Myocyte (in vitro differentiated cells): ENCODE measurements at places on chromosomes 5 and 9.

DNA sequence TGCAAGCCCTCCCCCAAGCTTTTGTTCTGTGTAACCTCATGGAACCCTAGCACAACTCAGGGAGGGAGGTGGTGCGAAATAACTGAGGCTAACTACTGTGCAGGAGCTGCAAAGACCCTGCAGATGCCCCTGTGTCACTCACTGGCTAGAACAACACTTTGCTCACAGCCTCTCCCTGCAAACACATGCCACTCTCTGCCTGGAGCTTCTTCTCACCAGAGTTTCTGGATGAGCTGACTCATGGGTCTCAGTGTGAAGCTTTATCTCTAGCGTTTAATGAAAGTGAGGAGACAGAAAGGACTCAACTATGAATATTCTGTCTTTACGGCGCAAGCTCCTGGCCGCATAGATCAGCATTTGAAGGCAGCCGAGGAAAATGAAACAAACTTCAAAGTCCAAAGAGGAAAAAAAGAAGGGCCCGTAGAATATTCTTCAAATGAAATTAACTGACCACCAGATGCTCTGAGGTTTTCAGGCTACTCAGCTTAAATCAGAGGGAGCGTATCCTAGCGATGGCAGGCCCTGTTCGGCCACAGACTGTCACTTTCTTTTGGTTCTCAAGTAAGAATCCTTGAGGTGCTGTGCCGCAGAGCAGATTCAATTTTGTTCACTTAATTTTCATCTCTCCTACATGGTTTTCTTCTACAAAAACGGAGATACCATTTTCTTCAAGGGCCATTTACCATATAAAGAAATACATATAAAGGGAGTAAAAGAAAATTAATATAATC, 77.7 kb upstream of the TAS2R1 start:
- DNase-seq, result no peak

DNA sequence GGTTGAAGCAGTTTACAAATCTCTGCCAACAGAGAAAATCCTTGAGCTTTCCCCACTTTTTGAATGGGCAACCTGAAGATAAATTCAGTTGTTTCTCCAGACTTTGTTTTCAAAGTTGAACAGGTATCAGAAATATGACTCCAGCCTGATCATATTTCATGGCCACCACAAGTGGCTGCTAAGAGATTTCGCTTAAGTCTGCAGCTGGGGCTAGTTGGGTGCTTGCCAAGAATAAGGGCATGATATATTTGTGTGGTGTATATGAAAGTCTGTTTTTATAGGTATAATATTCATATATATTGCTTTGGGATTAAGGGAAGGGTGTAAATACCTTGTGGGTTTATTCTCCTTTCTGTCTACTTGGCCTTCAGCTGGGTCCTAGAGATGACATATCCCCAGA, 168.4 kb upstream of the GDNF start:
- peak; percentile 54 for DNase-seq

GRCh38 chr5:124872086-124872485, 125.6 kb upstream of the ZNF608 start:
- no peak for DNase-seq

DNA sequence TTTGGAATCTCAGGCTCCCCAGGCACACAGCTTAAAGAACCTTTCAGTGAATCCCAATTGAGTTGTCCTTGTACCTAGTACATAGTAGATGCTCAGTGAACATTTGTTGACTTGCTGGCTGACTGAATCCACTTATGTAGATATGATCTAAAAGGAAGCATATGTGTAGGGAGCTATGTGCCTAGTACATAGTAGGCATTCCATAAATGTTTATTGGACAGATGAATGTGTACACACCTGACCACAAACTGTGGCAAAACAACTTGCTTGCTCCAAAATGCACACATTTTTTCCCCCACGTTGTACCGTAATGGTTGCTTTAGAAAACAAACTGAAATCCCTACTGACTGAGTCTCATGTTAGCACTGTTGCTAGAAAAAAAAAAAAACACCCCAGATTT, 80.2 kb upstream of the IL12B start:
- no peak for DNase-seq

GRCh38 chr5:126139773-126140172, 283.4 kb upstream of the GRAMD2B start:
- DNase-seq, result peak; percentile 68

GRCh38 chr9:133377721-133378216, 1.6 kb downstream of the STKLD1 start:
- no peak for DNase-seq

DNA sequence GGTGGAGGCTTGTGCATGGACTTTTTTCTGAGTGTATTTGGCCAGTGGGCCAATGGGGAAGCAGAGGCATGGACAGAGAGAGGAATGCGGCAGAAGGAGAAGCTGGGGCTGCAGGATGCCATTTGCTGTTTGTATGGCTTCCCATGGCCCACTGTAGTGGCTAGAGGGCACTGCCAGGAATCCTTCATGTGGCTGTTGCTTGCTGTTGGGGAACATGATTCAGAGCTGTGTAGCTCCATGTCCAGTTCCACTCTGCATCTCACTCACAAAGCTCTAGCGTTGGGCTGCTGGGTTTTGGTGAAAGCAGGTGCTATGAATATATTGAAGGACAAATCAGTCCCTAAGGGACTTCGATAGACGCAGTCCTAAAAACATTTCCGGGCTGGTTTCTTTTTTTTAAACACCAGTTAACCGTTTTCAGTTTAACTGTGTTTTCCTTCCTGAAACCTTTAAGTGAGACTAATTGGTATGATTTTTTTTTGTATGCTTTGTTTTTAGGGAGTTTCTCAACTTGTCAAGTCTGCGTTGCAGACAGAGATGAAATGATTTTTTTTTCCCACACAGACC, 51.3 kb downstream of the SLC22A5 start:
- DNase-seq, result peak; percentile 78

DNA sequence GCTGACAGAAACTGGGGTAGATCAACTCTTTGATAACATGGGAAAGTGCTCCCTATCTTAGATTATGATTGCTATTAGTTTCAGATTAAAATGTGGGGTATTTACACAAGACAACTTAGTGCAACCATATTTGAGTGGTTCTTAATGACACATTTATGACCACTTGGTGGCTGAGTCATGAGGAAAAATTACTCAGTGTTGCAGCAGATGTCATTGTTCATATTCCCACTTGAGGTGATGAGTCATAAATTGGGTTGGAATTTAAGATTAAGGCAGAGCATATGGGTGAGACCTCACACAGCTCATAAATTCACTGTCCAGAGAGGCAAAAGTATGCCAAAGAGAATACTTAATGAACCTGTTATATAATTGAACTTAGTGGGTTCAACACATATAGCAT, 408.3 kb downstream of the DMRT2 start:
- peak; percentile 75 for DNase-seq

DNA sequence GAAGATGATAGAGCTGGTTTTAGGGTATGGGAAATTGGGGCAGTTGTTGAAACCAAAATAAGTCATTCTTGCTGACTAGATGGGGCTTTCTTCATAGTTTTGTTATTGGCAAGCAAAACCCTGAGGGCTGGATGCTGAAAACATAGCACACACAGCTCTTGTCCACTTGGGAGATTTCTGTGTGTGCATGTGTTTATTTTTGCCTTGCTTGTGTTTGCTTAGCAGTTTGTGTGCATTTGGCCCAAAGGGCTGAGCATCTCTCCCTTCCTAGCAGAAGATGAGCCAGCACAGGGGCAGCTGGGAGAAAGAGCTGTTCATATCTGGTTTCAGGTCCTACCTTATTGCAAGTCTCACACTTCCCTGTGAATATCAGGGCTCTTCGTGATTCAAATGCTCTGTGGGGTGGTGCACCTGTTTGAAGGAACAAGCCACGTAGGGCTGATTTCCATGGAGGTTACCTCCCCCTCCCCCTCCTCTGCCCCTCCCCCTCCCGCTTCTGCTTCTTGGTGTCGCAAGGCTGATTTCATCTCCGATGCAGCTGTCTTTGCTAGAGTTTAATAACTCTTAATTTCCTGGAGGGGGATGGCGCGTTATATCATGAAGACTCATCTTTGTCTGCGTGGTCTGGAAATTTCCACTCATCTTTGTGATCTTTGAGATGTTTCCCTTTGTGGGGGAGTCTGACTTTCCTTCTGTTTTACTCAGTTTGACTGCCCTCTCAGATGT, 296.5 kb downstream of the ARHGAP26 start:
- peak; percentile 81 for DNase-seq

DNA sequence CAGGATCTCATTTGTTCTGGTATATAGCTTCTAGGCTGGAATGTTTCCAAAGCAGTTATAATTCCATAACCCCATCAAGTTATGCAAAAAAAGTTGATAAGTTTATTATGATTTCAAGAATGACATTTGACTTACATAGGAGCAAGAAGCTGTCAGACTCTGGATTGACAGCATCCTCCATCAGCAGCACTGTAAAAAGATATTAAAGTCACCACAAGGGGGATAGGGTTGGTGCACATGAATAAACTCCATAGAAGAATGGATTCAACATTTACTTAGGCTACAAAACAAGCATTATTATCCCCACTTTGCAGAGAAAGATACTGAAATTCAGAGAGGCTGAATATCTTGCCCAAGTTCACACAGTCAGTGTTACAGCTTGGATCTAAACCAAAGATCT, 208.9 kb upstream of the SLC30A5 start:
- DNase-seq, result peak; percentile 12

- no peak for DNase-seq
Measured at GRCh38 chr9:83418283-83418682, 119.9 kb downstream of the FRMD3 start.

DNA sequence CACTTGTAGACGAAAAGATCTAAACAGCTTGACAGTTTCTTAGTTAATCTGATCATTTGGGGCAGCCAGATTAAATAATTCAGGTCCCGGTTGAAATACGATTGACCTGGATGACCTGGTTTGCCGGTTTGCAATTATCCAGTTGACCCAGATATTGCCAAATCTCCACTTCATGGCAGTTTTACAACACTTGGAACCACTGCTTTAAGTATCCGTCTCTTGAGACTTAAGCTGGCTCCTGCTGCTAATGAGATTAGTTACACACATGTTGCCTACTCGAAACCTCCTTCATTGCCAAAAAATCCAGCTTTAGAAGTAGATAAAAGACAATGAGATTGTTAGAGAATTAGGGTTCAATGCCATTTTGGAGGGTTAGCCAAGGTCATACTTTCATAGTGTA, 136.2 kb upstream of the HAPLN1 start:
- DNase-seq, result no peak

DNA sequence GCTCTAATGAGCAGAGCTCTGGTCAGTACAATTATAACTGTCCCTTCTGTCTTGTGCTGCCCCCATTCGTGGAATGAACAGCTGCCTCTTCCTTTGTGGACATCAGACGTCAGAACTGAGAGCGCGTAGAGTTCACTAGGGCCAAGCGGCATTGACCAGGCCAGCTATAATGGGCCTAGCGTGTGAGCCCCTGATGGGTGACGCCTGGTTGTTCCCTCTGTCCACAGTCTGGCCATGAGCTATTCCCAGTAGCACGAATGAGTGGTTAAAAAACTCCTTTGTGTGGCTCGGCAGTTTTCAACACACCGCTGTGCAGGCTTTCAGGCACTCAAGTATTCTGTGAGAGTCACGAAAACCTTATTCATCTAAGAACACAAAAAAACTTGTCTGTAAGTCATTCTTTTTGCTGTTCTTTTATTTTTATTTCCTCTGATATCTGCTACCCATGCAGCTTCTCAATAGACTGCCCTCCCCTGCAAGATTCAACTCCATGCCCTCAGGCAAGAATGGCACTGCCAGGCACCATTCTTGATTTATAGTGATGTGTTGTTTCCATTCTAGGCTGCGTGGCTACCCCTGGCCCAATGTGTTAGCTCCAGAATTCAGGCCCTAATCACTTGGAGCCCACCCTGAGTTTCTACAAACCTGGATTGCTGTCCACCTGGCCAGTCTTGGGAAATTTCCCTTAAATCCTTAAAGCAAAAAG, 52.5 kb downstream of the ANKDD1B start:
- no peak for DNase-seq

- DNase-seq, result peak; percentile 13
Measured at GRCh38 chr5:137867664-137868063, at the start of gene MYOT. Gene MYOT, plus strand, starts transcription at chr5:137867860. Its CDS starts 2,792 bp downstream, at chr5:137870652.

DNA sequence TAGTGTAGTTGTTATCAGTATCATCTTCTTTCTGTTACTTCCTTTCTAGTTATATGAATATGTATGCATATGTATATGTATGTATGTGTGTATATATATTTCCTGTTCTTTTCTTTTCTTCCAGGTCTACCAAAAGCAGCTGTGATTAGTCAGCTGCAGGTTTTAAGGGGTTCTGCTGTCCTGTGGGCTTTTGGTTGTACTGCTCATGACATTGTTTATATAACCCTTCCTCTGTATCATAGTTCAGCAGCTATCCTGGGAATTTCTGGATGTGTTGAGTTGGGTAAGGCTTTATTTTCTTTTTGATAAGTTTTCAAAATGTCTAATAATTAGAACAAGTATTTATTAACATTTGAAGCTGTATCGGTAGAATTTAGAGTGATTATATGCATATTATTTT, 23.2 kb downstream of the SLC27A6 start:
- DNase-seq, result no peak

DNA sequence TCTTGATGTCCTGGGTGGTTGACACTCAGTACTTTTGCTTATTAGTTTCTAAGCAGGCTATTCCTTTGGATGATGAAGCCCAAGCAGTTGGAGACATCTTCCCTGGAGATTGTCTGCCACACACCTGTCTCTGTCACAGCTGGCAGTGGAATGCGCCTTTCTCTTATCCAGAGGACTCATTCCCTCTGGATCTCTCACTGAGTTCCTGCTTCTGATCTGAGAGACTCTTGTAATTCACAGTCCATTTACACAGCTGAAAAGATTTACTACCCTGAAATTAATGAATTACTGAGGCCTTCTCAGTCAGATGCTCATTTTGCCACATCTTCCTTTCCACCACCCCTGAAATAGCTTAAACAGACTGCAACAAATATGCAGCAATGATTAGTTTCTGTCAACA, 15.9 kb downstream of the TAL2 start:
- DNase-seq, result peak; percentile 53

DNA sequence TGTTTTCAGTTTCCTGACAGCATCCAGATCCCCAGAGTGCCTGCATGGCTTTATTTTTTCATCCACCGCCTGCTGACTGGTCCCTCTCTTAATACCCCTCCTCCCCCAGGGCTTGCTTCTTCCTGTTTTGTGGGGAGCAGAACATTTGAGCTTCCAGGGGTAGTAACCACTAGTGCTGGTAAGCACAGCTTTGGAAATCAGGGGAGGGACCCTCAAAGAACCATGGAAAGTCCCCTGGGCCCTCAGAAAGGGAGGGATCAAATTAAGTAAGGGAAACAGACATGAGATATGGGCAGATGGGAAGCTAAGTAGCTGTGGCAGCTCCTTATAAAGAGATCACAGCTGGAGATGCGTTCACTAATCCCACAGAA, 26.8 kb downstream of the GRIA1 start:
- no peak for DNase-seq
